ENCODE measurements at places on chromosomes 6 and 20. TPM values are rescaled to one million over a fixed set of nuclear protein-coding genes. Genes with fewer than 3 reads are reported as not detected.

- no peak overlapping the region for H3K4me3 ChIP-seq
- H3K36me3 ChIP-seq, result peaks cover 90% of the 10 kb centered on the region
- no peaks in the 10 kb centered on the region for H3K27me3 ChIP-seq
Measured at GRCh38 chr20:35710884-35711587, 11.8 kb downstream of the ROMO1 start.

DNA sequence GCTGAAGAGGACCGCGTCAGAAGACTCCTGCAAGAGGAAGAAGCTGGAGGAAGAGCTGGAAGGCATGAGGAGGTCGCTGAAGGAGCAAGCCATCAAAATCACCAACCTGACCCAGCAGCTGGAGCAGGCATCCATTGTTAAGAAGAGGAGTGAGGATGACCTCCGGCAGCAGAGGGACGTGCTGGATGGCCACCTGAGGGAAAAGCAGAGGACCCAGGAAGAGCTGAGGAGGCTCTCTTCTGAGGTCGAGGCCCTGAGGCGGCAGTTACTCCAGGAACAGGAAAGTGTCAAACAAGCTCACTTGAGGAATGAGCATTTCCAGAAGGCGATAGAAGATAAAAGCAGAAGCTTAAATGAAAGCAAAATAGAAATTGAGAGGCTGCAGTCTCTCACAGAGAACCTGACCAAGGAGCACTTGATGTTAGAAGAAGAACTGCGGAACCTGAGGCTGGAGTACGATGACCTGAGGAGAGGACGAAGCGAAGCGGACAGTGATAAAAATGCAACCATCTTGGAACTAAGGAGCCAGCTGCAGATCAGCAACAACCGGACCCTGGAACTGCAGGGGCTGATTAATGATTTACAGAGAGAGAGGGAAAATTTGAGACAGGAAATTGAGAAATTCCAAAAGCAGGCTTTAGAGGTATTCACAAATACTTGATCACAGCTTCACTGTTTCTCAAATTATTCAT, 8.9 kb upstream of the SNRNP48 start:
- DNase-seq, result no peak
- H3K4me3 ChIP-seq, result no peak overlapping the region
- no peaks in the 10 kb centered on the region for H3K27me3 ChIP-seq
- H3K4me1 ChIP-seq, result no peaks in the 10 kb centered on the region
- H3K36me3 ChIP-seq, result peaks cover 73% of the 10 kb centered on the region
- H3K27ac ChIP-seq, result no peak overlapping the region

- H3K4me1 ChIP-seq, result peaks cover 10% of the 10 kb centered on the region
- H3K4me3 ChIP-seq, result no peak overlapping the region
- no peaks in the 10 kb centered on the region for H3K36me3 ChIP-seq
- no peak for DNase-seq
- H3K27ac ChIP-seq, result no peak overlapping the region
- no peaks in the 10 kb centered on the region for H3K27me3 ChIP-seq
Measured at GRCh38 chr20:47427746-47428145, 71.2 kb upstream of the ZMYND8 start.

DNA sequence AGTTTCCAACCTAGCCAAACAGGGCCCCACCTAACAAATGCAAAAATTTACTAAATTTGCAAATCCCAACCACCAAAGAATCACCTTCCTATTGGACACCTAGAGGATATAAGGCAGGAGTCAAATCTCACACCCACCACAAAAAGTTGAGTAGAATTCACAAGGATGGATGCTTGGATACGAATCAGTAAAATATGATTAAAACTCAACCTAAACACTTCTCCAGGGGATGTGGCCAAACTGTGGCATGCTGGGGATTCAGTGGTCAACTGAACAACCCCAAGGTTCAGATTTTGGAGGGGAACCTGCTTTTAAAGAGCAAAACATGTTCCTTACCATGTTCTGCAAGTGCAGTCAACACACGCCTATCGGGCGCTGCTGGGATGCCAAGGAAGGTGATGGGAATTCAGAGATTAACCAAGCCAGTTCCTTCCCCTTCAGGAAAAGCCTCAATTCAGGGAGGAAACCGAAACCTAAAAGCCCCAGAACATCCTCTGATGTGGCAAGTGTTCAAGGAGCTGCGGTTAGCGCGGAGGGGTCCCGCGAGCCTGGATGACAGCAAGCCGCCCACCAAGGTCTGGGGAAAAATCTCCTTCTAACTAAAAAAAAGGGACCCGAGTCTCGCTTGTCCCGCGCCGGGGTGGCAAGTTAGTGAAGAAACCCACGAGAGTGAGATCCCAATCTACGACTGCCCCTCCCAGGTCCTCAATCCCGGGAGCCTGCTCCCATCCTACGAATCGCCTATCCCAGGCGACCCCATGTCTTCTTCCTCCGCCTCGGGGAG, 902 bp downstream of the SAMHD1 start:
- peak; percentile 61 for DNase-seq
- H3K4me3 ChIP-seq, result peak overlapping the region; percentile 93
- no peak overlapping the region for H3K27ac ChIP-seq
- H3K27me3 ChIP-seq, result no peaks in the 10 kb centered on the region
- H3K36me3 ChIP-seq, result no peaks in the 10 kb centered on the region
- peaks cover 17% of the 10 kb centered on the region for H3K4me1 ChIP-seq

DNA sequence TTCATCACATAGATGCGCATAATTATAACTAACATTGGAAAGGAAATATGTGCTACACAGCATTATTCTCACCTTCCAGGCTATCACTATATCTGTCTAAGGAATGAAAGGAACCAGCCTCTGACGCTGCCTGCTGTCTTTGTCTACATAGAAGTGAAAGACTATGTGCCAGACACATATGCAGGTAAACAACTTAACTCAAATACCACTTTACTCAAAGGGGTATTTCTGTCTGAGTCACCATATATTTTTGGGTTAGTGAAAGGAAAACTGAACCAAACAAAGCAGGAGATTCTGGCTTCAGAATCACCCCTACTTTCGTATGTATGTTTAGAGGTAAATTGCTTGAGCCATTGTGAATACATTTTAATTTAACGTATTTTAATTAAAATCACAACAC, 328.6 kb upstream of the PLCB4 start:
- no peaks in the 10 kb centered on the region for H3K4me1 ChIP-seq
- no peaks in the 10 kb centered on the region for H3K36me3 ChIP-seq
- DNase-seq, result no peak
- no peak overlapping the region for H3K4me3 ChIP-seq
- no peak overlapping the region for H3K27ac ChIP-seq
- H3K27me3 ChIP-seq, result 0 out of 2 replicates have a peak, but pooled peaks cover 3% of the 10 kb centered on the region

GRCh38 chr6:44135173-44135758, 7.9 kb downstream of the TMEM63B start:
- H3K36me3 ChIP-seq, result no peaks in the 10 kb centered on the region
- no peak overlapping the region for H3K4me3 ChIP-seq
- H3K4me1 ChIP-seq, result peaks cover 7% of the 10 kb centered on the region
- DNase-seq, result no peak

DNA sequence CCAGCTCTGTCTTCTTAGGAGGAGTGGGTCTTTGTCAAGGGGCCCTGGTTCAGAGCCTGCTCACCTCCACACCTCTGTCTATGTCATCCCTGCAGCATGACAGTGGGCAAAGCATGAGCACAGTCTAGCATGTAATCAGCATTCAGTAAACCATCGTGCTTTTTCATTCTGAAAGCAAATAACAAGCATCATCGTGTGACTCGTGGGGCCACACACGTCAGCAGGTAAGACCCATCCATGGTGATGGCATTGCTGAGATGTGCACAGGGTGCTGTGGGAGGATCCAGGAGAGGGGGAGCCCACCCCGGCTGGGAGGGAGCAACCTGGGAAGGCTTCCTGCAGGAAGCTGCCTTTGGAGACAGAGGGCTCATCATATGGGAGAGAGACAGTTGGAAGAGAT, 106.7 kb downstream of the TMEM242 start:
- no peaks in the 10 kb centered on the region for H3K27me3 ChIP-seq
- no peak overlapping the region for H3K27ac ChIP-seq
- H3K4me1 ChIP-seq, result peaks cover 26% of the 10 kb centered on the region

DNA sequence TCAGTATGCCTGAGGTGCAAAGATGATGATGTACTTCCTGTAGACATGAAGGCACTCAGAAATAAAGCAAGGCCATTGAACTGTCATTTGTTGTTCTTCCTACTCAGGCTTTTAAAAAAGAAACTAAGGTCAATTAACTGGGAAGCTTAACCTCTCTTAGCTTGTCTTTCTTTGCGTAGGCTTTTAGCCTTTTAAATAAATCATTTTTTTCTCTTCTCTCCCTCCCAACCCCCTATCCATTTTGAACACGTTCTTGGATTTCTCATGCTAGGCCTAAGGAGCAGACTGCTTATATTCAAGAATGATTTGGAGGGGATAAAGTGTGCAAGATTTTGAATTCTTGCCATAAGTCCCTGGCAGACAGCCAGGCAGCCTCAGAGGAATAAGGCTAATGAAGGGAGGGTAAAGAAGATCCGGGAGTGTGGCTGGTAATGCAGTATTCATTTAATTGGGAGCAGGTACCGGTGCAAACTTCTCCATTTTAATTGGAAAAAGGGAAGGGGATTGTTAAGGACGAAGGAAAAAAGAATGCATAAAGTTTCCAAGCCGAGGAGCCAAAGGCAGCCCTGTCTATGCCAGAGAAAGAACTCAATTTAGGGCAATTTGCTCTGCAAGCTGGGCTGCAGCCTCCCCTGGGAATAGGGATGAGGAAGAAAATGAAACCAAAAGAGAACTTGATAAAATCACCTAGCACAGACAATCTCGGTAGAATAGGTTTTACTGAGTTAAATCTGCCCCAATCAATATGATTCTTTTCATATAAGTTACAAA, 343.8 kb upstream of the MMS22L start:
- H3K36me3 ChIP-seq, result no peaks in the 10 kb centered on the region
- peak overlapping the region; percentile 48 for H3K4me3 ChIP-seq
- no peak overlapping the region for H3K27ac ChIP-seq
- H3K27me3 ChIP-seq, result no peaks in the 10 kb centered on the region
- no peaks in the 10 kb centered on the region for H3K4me1 ChIP-seq
- no peak for DNase-seq

GRCh38 chr20:8671370-8671961, 397.4 kb upstream of the PLCB4 start:
- no peaks in the 10 kb centered on the region for H3K36me3 ChIP-seq
- H3K4me3 ChIP-seq, result no peak overlapping the region
- no peak for DNase-seq

- no peaks in the 10 kb centered on the region for H3K27me3 ChIP-seq
- H3K4me3 ChIP-seq, result no peak overlapping the region
Measured at GRCh38 chr6:10266462-10266861, 148.4 kb downstream of the TFAP2A start.

- no peaks in the 10 kb centered on the region for H3K4me1 ChIP-seq
- no peak for DNase-seq
- no peaks in the 10 kb centered on the region for H3K27me3 ChIP-seq
- no peak overlapping the region for H3K27ac ChIP-seq
- H3K36me3 ChIP-seq, result no peaks in the 10 kb centered on the region
Measured at GRCh38 chr6:44995486-44996132, 332.5 kb upstream of the RUNX2 start.

DNA sequence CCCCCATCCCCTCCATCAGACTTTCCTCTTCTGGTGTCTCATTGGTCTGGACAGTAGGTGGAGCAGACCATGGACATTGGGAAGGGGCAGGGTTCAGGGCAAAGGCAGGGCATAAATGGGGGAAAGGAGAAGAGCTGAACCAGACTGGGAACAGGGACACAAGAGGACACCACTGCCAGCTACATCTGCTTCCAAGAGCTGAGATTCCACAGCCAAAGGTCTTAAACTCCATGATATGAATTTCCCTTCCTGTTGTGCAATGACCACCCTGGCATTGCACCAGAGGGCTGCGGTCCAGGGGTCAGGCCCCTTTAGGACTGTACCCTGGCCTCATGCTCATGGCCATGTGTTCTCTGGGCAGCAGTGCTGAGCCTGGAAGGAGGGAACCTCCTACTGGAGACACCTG, 137.9 kb downstream of the MAFB start:
- no peaks in the 10 kb centered on the region for H3K27me3 ChIP-seq
- H3K36me3 ChIP-seq, result no peaks in the 10 kb centered on the region
- DNase-seq, result no peak

GRCh38 chr6:25318589-25318988, 39.4 kb downstream of the CARMIL1 start:
- H3K27ac ChIP-seq, result no peak overlapping the region
- H3K4me1 ChIP-seq, result peaks cover 3% of the 10 kb centered on the region
- H3K36me3 ChIP-seq, result no peaks in the 10 kb centered on the region
- no peaks in the 10 kb centered on the region for H3K27me3 ChIP-seq
- DNase-seq, result no peak

DNA sequence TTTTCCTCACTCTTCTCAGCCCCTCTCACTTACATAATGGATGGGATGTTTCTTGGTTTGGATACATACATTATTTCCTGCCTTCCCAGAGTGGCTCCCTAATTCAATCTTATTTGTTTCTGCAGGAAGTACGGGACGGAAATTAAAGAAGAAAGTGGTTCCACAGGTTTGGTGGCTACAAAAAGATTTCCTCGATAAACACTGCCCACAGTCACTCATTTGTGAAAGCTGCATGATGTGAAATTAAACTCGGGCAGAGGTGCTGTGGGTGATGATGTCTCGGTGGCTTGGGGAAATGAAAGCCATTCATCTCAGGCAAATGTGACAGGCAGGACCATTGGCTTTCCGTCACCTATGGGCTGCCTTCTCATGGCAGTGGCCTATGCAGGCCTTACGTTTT, 119.5 kb upstream of the KCNG1 start:
- 0 out of 2 replicates have a peak overlapping the region, but pooled peaks have one; percentile 0 for H3K4me3 ChIP-seq
- no peaks in the 10 kb centered on the region for H3K36me3 ChIP-seq
- peak overlapping the region; percentile 80 for H3K27ac ChIP-seq
- DNase-seq, result peak; percentile 86
- H3K4me1 ChIP-seq, result peaks cover 26% of the 10 kb centered on the region

GRCh38 chr6:14511061-14511586, 393.6 kb downstream of the CD83 start:
- no peaks in the 10 kb centered on the region for H3K36me3 ChIP-seq
- no peaks in the 10 kb centered on the region for H3K27me3 ChIP-seq
- H3K4me1 ChIP-seq, result no peaks in the 10 kb centered on the region
- no peak overlapping the region for H3K27ac ChIP-seq
- H3K4me3 ChIP-seq, result no peak overlapping the region
- no peak for DNase-seq

DNA sequence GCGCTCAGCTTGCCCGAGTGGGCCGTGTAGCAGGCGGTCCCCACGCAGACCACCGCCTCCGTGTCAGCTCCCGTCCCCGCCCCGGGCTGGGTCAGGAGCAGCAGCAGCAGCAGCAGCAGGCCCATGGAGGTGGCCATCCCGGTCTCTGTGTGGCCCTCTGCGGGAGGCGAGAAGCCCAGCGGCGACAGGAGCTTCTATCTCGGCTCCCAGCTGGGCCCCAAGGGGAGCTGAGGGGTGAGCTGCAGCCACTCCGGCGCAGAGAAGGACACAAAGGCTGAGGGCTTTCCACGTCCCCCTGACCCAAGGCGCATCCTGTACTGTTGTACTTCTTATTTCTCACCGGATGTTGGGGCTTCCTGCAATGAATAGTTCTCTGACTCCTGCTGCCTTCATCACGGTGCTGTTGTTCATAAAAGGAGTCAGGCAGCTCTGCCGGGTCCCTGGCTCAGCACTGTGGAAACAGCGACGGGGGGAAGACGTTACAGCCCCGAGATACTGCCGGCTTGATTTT, at the start of gene CD93:
CD93 (minus strand) TSS at position 269 of the 511 bp plus-strand sequence; CDS start at position 137, 132 bp downstream.
- no peaks in the 10 kb centered on the region for H3K27me3 ChIP-seq
- DNase-seq, result no peak
- no peaks in the 10 kb centered on the region for H3K4me1 ChIP-seq
- H3K36me3 ChIP-seq, result no peaks in the 10 kb centered on the region
- no peak within 1 kb of the TSS for H3K27ac ChIP-seq

Gene CFAP61
- total RNA-seq, result not detected

Gene NKAPL
- total RNA-seq, result not detected

Gene RCAN2
- total RNA-seq, result not detected

Gene C20orf141
- not detected for total RNA-seq

Gene PEX7
- total RNA-seq, result 6.6 TPM

Gene POM121L2
- not detected for total RNA-seq

Gene COL19A1
- not detected for total RNA-seq

Gene PGC
- not detected for total RNA-seq

Gene NMBR
- total RNA-seq, result not detected

Gene IP6K3
- total RNA-seq, result not detected

Measured in PC-3 (cell line).